Left renal cortex interstitium (tissue), 4 donors: ENCODE measurements at places on chromosomes 2 and 18.

GRCh38 chr2:110873056-110873502 lies 140.7 kb downstream of the ACOXL start:
- no peak for DNase-seq

GRCh38 chr2:227134591-227134990 lies 29.4 kb downstream of the COL4A4 start:
- no peak for DNase-seq

GRCh38 chr18:30988440-30988839 lies 54.1 kb downstream of the DSC3 start:
- no peak for DNase-seq

DNA sequence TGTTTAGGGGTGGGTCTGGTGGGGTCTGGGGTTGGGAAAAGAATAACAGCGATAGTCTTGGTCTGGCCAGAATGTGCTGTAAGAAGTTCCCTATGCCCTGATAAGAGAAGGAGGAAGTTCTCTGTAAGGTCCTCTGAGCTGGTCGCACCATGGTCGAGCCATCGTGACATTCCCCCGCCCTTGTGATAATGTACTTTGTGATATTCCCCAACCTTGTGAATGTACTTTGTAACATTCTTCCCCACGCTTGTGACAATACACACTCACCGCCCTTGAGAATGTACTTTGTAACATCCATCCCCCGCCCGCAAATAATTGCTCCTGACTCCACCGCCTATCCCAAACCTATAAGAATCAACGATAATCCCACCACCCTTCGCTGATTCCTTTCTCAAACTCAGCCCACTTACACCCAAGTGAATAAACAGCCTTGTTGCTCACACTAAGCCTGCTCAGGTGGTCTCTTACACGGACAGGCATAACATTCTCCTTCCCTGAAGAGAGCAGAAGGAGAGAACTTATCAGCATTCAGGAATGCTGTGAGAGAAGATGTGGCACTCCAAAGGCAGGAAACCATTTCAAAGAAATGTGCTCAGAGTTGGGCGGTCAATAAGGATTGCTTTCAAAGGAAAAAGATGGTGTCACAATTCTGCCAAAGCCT lies 17.8 kb upstream of the DUSP19 start:
- no peak for DNase-seq

- no peak for DNase-seq
Measured at GRCh38 chr2:24365051-24365450, 4.7 kb upstream of the ITSN2 start.

- no peak for DNase-seq
Measured at GRCh38 chr2:33207151-33207740, 260.5 kb downstream of the LTBP1 start.

DNA sequence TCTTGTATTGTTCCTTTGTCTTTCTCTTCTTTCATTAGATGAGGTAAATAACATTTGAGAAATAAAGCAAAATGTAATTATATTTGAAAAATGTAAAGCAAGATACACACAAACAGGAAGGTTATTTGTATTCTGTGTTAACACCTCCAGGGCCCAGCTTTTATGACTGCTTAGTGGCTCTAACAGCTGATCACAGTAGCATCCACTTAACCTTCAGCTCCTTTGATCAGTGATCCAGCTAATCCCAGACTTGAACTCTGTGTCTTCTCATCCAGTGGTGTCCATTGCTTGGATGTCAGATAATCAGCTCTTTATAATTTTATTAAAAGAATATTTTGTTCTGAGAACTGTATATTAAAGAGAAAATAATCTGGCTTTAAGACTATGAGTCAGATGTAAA lies 44.5 kb downstream of the PSMD14 start:
- no peak for DNase-seq
